EL (cell line): ENCODE measurements at places on chromosomes 5 and 9.
A peak's percentile ranks its signal among the peaks of the same experiment; 100 is the strongest.

DNA sequence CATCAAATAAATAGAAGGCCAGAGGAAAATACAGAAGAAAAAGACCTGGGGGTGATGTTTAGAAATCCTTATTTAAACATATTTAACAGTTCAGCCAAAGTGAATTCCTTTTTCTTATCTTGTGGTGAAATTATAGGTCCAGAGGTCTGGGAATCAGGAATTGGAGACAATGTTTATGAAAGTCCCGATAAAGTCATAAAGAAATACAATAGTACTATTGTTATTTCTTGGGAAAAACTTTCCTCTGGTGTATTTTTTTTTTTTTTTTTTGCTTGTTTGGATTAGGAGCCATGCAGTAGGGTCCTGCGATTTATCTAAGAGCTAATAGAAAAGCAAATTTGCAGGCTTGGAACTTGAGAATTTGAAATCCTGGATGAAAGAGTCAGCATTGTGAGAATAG, 426 bp downstream of the C7 start:
- DNase-seq = no peak

- DNase-seq = no peak
Measured at GRCh38 chr5:43634621-43635020, 31.6 kb downstream of the NNT start.

GRCh38 chr9:71509054-71509453, 259.3 kb downstream of the CEMIP2 start:
- DNase-seq = no peak

GRCh38 chr9:94922691-94923107, 196.2 kb downstream of the AOPEP start:
- no peak for DNase-seq

GRCh38 chr5:35938568-35939227, at the start of gene CAPSL:
Gene CAPSL, minus strand, starts transcription at chr5:35938622. Its CDS starts 17,502 bp downstream, at chr5:35921120.
- peak; percentile 51 for DNase-seq

- DNase-seq = peak; percentile 98
Measured at GRCh38 chr9:112050544-112051475, 124.3 kb downstream of the SUSD1 start.

DNA sequence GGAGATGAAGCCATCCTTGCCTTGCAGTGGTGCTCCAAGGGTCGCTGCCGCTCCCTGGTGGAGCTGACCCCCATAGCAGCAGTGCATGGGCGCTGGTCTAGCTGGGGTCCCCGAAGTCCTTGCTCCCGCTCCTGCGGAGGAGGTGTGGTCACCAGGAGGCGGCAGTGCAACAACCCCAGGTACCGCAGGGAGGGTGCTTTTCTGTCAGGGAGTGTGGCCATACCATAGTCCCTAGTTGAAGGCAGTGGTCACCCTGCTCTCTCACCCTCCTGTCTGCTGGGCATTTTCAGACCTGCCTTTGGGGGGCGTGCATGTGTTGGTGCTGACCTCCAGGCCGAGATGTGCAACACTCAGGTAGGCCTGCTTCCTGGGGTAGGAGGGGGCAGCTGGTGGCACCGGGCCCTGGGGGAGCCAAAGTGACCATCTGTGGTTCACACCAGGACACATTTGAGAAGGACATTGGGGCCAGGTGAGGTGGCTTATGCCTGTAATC, 11.2 kb downstream of the ADAMTS13 start:
- no peak for DNase-seq

DNA sequence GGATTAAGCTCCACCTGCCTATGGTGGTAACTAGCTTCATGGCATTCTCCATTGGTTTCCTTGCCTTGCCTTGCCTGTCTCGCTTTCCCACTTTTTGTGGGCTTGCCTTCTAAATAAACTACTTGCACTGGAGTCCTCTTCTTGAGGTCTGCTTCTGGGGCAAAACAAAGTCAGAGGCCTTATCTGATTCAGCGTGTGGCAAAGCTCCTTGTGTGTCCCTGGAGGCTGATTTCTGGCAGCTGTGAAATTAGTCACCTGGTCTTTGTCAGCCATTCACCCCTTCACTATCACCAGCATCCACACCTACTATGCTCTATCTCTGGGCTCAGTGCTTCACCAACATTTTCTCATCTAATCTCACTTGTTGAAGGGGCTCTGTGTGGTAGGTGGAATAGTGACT, 176.2 kb downstream of the SEC61B start:
- peak; percentile 20 for DNase-seq

DNA sequence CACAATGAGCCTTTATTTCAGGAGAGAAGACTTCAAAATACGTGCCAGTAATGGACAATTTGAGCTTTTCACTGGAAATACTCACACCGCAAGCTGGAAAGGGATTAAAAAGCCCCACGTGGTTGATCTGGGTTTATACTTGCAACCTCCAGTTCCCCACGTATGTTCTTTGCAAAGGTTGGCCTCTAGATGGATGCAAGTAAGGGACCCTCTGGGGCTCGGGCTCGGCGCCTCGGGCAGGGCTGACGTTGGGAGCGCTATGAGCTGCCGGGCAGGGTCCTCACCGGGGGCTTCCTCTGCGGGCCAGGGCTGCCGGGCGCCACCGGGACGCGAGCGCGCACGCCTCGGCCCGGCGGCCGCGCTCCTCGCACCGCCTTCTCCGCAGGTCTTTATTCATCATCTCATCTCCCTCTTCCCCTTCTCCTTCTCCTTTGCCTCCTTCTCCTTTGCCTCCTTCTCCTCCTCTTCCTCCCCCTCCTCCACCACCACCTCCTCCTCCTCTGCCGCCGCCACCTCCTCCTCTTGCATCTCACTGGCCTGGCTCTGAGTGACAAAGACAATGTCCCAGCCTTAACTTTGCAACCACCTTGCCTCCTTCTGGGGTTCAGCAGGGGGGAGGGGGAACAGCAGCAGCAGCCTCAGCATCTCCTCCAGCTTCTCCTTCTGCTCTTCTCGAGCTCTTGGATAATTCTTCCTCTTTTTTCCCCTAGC, 701 bp upstream of the ZNF462 start:
- peak; percentile 51 for DNase-seq

- DNase-seq = no peak
Measured at GRCh38 chr5:83553000-83553486, 81.5 kb downstream of the VCAN start.

DNA sequence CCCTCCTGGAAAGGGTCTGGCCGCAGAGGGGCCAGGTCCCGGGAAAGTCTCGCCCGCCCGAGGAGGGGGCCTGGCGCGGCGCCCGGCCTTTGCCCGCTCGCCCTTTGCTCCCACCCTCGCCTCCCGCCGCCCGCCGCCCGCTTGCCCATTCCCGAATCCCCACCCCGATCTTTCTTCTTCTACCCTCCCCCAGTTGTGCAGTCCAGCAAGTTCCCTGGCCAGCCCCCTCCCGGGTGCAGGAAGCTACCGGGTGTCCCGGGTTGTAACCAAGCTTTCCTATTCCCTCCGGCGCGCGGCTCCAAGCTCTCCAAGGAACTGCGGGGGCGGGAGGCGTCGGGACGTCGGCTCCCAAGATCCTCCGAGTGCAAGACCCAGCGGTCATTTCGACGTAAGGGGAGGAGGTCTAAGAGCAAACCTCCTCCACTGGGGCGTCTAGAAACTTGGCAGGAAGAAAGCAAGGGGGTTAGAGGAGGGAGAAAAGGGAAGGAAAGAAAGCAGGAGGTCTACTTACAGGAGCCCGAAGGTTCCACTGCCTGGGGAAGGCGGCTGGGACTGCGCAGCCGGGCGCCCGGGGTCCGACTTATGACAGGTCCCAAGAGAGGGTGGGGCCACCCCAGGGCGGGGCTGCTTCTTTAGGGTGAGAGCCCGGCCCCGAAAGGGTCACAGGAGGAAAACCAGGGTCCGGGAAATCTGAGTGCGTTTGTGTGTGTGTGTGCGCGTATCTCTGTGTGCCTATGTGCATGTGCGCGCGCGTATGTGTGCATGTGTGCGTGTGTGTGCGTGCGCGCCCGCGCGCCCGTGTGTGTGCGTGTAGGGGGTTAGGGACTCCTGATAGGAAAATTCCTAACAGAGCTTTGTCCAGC, at the start of gene PTGR1:
Gene PTGR1, minus strand, starts transcription at position 556 of the 863 bp plus-strand sequence. CDS start 2,225 bp downstream, outside the sequence.
- DNase-seq = peak; percentile 90

GRCh38 chr5:144086295-144086694, 84.2 kb downstream of the YIPF5 start:
- DNase-seq = no peak

- DNase-seq = no peak
Measured at GRCh38 chr5:30343707-30344106, 849.8 kb upstream of the CDH6 start.

DNA sequence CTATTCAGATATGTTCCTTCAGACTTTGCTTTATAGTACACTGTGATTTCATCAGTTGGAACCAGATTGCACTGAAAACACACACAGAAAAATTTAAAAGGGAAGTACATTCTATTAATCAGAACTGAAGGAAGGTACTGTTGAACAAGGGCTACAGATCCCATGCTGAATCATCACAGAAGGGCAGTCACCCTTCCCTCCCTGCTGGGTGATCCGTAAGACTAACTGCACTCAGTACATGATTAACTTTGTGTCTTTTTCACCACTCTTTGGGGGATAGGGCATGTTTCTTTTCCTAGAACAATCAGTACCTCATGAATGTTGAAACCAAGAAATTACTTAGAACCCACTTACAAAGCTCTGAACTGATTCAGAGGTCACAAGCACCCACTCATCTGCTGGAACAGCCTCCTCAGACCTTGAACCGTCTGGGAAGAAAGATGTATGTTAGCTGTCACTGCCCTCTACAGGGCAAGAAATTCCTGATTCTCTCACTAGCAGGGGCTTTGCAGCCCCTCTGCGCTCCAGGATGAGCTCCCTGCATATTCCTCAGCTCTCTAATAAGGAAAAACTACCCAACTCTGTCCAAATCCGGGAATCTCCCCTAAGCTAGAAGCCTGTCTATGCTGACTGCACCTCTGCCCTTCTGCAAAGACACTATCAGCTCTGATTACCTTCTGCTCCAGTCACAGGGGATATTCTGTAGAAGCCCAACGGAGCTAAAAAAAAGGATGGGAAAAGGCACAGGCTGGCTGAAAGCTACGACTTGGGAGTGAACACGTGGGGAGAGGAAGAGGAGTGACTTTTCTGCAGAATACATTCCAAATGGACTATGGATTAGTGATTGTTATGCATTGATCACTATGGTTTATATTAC, 51.0 kb downstream of the IARS1 start:
- DNase-seq = peak; percentile 66

- no peak for DNase-seq
Measured at GRCh38 chr9:1658661-1659362, 356.3 kb upstream of the SMARCA2 start.

GRCh38 chr5:8456846-8457186, 587.9 kb downstream of the MTRR start:
- no peak for DNase-seq

DNA sequence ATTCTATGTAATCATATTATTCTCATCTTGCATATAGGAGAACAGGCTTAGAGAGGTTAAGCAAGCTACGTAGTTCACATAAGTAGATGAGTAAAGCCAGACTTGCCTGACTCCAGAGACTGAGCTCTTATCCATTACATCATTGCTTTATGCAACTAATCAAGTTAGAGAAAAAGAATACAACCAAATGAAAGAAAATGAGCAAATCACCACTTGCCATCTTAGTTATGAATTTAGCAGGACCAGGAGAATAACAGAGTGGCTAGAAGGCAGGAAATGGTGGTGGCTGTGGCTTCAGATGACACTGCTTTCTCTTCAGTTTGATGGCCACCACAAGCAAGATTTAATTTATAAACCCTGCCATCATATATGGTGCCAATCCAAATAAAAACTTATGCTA, 26.6 kb downstream of the POC5 start:
- no peak for DNase-seq

- no peak for DNase-seq
Measured at GRCh38 chr5:68253624-68254585, 38.3 kb downstream of the PIK3R1 start.

GRCh38 chr9:94167376-94167890, 83.2 kb downstream of the PTPDC1 start:
- DNase-seq = no peak

DNA sequence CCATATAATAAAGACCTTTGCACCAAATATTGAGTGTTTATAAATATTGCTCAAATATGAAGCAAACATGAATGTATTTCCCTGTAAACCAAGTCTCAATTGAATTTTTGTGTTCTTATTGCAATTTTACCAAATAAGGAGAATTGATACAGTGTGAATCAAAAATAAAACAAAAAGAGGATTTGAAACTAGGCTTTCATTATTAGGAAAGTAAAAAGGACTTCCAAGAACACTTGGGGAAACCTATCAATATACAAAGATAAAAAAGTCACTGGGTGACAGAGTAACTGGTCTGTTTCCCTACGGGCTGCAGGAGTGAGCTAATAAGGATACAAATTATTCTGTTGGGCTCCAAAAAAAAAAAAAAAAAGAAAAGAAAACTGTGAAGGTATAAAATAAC, 44.8 kb upstream of the SNX2 start:
- DNase-seq = no peak

DNA sequence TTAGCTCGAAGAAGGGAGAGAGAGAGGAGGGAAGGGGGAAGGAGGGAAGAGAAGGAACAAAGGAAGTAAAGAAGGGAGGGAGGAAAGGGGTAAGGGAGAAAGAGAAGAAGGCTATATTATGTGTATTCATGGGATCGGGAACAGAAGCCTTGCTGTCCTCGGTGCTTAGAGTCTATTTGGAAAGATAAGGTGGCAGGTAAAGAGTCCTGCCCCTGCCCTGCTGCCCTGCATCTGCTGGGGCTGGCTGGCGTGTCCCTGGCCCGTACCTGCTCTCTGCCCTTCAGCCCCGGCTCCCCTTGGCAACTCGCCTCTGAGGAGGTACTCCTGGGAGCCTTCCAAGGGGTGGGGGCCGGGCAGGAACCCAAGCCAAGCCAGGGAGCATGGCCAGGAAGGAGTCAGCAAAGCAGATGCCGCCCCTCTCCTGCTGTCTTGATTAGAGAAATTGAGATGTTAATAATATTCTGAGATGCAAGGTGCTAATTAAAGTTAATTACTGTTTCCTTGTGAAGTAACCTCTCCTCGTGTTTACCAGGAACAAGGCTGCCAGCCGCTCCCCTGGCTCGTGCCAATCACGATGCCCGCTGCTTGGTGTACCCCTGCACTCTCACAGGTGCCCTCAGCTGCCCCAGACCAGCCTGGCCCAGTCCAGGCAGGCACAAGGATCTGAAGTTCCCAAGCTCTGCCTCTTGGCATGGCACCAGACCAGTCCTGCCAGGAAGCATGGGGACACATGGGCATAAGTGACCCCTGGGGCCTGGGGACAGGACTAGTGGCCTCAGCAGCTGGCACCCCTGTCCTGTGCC, 36.6 kb downstream of the PCDH1 start:
- no peak for DNase-seq

- no peak for DNase-seq
Measured at GRCh38 chr5:125668884-125669283, 754.3 kb upstream of the GRAMD2B start.

DNA sequence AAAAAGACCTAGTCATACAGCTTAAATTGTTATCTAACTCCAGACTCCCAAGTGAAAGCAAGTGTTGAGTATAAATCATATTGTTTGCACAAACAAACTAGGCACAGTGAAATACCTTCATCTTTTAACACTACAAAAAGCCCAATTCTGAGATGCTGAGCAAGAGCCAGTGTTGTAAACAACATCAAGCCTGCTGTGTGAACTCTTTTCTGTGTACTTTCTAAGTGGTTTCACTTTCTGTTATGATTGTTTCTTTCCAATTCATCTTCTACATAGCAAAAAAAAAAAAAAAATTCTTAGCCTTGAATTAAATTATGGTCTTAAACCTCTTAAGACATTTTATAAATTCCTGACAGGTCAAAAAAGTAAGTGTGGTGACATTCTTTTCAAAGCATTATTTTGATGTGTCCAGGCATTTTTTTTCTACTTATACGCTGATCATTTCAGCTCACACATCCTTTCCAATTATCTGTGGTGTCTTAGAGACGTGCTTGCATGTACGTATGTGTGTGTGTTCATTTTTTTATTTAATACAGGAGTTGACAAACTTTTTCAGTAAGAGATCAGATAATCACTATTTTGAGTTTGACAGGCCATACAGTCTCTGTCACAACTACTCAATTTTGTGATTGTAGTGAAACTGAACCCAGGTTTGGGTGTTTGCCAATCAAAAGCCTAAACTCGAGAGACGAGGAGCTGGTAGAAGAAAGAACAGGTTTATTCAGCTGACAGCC, 556.1 kb downstream of the CDH9 start:
- no peak for DNase-seq
